NCI-H1436 (cell line): ENCODE measurements at places on chromosomes 4 and X.

DNA sequence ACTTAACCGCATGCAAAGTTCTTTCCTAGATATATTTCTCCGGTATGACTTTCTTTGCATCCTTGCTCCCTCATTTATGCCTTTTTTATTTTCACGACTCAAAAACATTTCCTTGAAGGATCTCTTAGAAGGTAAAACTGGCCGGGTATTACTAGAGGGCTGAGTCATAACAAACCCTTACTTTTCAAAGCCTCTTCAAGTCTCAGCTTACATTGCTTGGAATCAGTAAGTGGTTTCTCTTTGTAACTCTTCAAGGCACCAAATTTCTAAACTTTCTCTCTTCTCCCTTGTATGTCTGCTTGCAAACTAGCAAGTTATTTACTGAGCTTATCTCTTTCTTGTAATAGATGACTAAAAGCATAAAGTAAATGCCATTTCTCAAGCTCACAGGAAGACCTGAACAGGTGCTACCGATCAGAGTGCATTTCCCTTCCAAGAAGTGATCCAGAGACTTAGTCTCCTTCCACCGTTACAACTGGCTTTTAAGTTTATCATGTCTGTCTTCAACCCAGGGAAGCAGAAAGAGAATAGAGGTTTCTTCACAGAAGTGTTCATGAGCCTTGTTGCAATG, 75.5 kb downstream of the ANXA10 start:
- DNase-seq: no peak

DNA sequence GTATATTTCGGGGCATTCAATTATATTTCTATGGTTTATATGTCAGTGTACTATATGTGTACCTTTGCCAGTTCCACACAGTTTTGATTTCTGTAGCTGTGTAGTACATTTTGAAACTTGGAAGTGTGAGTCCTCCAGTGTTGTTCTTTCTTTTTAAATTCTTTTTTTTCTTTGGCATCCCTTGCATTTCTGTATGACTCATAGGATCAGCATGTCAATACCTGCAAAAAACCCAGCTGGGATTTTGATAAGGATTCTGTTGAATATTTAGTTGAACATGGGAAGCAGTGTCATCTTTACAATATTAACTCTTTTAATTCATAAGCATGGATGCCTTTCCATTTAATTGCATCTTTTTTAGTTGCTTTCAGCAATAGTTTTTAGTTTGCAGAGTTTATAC, 100.0 kb downstream of the SH3BGRL start:
- DNase-seq: no peak

GRCh38 chr4:68324519-68325262, 25.2 kb downstream of the YTHDC1 start:
- DNase-seq: no peak

DNA sequence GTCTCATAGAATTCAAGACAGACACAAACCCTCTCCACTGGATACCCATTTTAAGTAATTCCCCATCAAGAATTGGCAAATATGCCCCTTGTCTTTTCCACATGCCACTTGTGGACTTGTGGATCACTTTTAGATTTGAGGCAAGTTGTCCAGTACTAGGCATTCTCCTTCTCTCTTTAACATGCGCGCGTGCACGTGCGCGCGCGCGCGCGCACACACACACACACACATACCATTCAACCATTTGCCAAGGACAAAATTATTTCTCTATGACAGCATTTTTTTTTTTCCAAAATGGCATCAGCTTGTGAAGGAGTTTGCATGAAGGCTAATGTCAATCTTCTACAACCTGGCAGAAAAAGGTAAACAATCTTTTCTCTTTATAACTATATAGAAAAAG, 1325.7 kb upstream of the IGFBP7 start:
- DNase-seq: no peak
